ENCODE measurements at places on chromosomes 7 and 10.

DNA sequence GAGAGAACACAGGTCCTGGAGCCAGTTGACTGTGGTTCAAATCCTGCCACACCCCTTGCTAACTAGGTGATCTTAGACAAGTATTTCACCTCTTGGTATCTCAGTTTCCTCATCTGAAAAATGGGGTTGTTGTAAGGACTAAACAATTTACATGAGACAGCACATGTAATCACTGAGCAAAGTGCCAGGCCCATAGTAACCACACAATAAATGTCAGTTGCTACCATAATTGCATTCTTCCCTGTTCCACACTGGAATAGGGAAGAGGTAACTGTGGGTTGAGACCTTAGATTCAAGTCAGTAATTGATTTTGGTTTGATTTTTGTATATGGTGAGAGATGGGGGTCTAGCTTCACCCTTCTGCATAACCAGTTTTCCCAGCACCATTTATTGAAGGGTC is 91.4 kb upstream of the PDLIM1 start:
- no peak for DNase-seq

DNA sequence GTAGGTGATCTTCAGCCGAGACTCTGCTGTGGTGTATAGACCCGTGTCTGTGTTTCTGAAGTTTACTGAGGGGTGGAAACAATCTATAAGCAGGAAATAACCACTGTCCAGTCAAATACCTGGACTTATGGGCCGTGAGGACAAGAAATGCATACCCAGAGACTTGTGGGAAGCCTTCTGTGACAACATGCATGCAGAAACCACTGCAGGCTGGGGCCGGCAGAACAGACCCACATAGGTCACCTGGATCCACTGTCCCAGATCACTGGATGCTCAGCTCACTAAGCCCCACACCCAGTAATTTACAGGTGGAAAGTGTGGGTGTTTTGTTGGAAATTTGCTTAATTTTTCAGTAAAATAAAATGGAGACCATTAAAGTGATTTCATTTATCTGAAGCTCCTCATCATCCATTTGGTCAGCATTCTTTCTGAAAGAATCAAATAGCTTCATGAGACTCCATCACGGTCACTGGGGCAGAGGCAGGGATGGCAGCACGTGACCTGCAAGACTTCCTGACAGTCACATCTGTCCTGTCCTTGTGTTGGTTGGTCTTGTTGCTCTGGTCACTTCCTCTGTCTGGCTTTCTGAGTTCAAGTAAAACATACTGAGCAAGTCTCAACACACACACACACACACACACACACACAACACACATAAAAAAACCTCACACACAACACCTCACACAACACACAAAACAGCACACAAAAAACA is 108.3 kb downstream of the TNS3 start:
- DNase-seq = no peak

- no peak for DNase-seq
Observed at GRCh38 chr10:86359111-86359510, 7.5 kb downstream of the GRID1 start.

DNA sequence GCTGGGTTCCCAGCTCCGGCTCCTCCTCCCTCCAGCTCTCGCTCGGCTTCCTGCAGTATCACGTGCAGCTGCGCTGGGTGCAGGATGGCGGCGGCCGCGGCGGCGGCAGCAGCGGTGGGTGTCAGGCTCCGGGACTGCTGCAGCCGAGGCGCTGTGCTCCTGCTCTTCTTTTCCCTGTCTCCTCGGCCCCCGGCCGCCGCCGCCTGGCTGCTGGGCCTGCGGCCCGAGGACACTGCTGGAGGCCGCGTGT is at the start of gene CNNM1:
Gene CNNM1 (plus strand): TSS at position 53 of the 250 bp plus-strand sequence. CDS start 32 bp downstream, at position 85.
- no peak for DNase-seq

DNA sequence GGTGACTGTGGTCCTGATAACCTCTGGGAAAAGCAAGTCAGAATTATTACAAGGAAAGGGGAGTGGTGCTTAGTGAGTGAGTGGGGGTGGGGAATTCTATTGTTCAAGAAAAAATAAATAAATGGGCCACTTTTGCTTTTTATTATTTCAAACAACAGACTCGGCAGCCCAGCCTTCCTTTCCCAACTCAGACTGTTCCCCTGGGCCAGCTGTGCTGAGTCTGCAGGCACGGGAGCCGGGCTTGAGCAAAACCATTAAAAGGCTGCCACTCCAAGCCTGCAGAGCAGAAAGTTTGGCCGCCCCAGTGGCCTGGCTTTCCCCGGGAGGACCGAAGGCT is 90.0 kb downstream of the PLXNA4 start:
- no peak for DNase-seq

- DNase-seq = no peak
Observed at GRCh38 chr7:127594490-127594889, 954 bp downstream of the FSCN3 start.

DNA sequence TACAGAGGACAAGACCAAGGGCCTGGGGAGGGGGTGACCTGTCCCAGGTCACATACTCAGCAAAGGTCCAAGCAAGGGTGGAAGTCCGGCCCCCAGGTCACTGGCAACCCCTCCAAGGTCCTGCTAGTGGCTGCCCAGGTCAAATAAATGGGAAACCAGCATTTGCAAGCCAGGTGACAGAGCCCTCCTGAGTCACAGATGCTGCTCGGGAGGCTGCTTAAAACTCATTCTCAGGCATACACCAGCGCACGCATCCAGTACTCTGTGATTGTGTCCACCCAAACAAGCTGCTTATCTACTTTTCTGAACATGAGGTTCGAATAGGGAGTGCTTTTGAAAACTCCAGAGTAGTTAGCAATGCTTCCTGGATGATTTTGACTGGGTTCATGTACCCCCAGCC is 130.6 kb downstream of the TAX1BP1 start:
- no peak for DNase-seq

DNA sequence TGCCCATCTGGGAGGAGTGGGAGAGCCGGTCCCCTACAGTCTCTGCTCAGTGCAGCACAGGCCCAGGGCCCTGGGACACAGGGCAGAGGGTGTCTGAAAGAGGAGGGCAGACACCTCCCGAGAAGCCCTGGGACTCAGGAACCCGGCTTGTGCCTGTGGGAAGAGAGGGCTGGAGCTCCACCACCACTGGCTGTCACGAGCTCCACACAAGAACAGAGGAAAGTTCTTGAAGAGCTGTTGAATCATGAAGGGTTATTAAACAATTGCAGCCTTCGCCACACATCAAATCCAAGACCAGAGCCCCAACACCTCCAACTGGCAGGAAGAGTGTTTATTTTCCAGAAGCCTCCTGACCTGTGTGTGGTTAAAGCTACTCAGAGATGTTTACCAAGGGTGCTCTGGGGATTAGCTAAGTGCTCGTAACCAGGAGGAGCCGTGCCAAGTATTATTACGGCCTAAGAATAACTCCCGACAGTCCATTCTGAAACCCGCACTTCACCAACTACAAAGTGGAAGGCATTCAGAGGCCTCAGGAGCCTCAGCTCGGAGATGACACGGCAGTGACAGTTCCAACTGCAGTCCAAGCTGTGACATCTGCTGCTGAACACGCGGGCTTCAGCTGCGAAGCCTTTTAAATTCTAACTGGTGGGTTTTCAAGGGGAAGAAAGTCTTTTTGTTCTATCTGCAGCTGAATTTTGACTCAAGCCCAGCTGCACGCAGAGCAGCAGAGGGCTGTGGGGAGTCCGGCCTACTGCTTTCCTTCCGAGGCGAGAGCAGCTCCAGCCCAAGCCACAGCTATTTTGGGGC is 75.1 kb downstream of the MAD1L1 start:
- DNase-seq = no peak

GRCh38 chr10:44937196-44938005 is 22.2 kb upstream of the RASSF4 start:
- DNase-seq = no peak

DNA sequence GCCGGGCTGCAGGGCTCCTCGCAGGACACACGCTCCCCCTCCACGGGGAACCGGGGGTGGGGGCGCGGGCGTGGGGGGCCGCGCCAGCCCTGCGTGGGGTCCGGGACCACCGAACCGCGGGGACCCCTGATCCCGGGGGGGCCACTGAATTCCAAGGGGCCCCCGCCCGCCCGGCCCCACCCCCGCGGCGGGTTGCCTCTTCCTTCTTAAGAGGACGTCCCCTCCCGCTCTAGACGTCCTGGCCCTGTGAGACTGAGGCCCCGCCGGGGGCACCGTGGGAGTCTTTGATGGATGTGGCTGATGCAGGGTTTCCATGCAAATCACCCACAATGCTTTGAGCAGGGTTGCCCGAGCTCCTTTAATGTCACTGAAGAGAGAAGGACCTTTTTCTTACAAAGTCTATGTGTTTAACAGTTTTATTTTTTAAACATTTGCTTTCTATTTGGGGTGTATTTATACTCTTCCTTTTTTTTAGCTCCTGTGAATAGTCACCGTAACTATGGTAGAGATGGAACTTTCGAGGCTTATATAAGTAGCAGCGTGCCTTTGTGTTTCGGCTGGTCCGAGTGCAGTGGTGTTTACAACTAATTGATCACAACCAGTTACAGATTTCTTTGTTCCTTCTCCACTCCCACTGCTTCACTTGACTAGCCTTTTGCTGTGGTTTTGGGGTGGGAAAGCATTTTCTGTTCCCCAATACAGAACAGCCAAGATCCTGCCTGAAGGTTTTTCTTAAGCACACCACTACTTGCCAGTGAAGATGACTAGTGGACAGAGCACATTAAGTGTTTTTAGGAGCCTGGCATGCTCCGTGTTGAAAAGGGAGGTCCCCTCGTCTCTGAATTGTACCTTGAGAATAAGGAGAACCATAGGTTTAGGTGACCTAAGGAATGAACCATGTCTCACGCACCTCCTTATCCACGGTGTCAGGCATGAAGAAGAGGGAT is 44.8 kb downstream of the PDIA4 start:
- no peak for DNase-seq

DNA sequence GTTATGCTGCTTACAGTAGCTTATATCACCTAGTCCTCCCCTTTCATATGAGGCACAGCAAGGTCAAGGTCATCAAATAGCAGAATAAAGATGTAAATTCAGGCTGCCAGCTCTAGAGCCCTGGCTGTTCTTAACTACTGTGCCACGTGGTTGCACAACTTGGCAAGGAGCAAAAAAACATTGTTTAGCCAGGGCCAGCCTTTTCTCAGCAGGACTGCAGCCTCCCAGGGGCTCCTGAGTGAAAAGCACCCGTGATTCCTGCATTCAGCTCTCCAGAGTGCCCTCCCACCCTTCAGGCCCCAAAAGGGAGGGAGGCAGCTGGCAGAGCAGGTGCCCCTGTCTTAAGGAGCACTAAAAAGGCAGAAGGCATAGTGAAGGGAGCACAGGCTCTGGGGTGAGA is 31.8 kb upstream of the TM9SF3 start:
- DNase-seq = no peak

DNA sequence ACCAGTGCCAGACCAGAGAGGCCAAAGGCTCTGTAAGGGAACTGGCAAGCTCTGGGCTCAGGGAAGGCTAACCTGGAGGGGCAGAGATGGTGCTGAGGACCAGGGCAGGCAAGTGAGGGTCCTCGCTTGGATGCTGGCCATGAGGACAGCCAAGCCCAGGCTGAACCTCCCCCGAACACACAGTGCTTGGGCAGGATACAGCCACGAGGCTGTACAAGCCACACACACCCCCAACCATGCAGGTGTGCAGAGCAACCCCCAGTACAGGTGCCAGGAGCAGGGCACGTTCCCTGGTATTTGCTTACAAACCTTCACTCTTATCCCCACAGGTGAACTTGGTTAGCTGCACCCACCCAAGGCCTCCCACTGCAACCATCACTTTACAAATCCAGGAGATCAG is 185.7 kb downstream of the GRID1 start:
- DNase-seq = no peak

DNA sequence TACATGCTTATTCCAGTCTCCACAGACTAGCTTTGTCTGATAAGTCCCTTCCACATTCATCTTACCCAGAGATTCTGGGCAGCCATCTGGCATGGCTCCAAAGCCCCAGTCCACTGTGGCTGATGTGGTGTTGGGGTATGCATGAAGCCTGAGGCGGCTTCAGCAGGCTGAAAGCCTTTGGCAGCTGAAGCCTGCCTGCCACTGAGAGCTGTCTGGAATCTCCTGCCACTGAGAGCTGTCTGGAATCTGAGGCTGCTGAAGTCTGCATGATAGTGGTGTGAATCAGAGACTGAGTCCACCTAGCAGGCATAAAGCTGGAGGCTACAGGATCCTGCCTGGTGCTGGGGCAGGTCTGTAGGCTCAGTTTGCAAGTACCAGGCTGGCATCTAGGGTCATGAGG is 87.1 kb downstream of the DYNC1I1 start:
- DNase-seq = no peak

- no peak for DNase-seq
Observed at GRCh38 chr7:25454562-25455041, 226.3 kb upstream of the NPVF start.

GRCh38 chr7:78052112-78052511 is 253.5 kb downstream of the PHTF2 start:
- no peak for DNase-seq

DNA sequence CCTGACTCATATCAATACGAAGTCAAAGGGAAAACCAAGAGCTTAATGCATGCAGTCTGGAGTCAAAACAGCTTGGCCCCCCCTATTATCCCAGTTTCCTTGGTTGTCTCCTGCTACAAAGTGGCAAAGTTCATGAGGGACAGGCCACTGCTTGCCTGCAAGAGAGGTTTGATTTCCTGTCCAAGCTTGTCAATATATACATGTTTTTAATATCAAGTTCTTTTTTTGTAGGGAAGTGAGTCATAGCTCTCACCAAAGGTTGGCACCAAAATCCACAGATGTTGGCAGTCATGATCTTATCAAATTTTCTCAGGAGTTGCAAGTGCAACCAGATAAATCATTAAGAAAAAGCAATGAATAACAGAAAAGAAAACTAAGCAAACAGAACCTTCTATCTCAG is 176.8 kb downstream of the COBL start:
- DNase-seq = no peak

GRCh38 chr10:97747573-97747972 is 10.6 kb downstream of the ZFYVE27 start:
- no peak for DNase-seq

DNA sequence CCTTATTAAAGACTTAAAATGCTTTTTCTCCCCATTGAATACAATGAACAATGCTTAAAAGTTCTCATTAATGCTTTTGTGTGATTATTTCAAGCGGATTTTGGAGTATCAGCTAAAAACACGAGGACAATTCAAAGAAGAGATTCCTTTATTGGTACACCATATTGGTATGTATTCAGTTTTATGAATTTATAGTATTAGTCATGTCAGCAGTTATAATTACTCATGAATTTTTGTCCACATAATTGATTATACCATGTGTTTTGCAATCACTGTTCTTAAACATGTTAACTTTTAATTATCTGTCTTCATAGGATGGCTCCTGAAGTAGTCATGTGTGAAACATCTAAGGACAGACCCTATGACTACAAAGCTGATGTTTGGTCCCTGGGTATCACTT is 31.9 kb downstream of the SLK start:
- DNase-seq = no peak

GRCh38 chr10:4316161-4316810 is 509.7 kb upstream of the AKR1E2 start:
- DNase-seq = no peak

- no peak for DNase-seq
Observed at GRCh38 chr10:83515001-83515400, 624.3 kb upstream of the GHITM start.

GRCh38 chr10:47456079-47456785 is 27.7 kb downstream of the ANXA8 start:
- DNase-seq = no peak

- DNase-seq = no peak
Observed at GRCh38 chr7:139918480-139918879, 89.4 kb downstream of the TBXAS1 start.

Measured in GM12864 (cell line).